Stimulated activated CD8-positive, alpha-beta memory T cell treated with anti-CD3 and anti-CD28 coated beads, Interleukin-2, amount 100 ng/mL, for 1 hour (primary cell): ENCODE measurements at places on chromosomes 6 and 20.
A peak's percentile ranks its signal among the peaks of the same experiment; 100 is the strongest.

DNA sequence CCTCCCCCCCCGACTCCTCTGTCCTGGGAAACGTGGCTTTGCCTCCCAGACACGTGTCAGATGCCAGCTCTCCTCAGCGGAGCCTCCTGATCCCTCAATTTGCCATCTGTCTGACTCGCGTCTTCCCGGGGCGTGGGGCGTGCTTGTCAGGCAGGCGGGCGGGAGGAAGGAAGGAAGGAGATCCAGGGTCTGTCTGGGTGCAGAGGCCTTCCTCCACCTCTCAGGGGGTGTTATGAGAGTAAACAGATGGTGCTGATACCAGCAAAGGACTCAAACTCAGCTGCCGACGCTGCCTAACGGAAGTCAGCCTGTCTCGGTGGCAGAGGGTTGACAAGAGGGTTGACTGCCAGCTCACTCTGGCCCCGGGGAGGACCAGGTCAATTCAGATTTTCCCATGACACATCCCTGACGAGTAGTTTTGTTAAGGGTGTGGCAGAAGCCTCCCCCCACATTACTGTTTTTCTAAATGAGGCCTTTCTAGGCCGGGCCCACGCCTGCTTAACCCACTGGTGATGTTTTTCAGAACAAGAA lies 17.0 kb downstream of the UQCC2 start:
- peak; percentile 48 for DNase-seq

DNA sequence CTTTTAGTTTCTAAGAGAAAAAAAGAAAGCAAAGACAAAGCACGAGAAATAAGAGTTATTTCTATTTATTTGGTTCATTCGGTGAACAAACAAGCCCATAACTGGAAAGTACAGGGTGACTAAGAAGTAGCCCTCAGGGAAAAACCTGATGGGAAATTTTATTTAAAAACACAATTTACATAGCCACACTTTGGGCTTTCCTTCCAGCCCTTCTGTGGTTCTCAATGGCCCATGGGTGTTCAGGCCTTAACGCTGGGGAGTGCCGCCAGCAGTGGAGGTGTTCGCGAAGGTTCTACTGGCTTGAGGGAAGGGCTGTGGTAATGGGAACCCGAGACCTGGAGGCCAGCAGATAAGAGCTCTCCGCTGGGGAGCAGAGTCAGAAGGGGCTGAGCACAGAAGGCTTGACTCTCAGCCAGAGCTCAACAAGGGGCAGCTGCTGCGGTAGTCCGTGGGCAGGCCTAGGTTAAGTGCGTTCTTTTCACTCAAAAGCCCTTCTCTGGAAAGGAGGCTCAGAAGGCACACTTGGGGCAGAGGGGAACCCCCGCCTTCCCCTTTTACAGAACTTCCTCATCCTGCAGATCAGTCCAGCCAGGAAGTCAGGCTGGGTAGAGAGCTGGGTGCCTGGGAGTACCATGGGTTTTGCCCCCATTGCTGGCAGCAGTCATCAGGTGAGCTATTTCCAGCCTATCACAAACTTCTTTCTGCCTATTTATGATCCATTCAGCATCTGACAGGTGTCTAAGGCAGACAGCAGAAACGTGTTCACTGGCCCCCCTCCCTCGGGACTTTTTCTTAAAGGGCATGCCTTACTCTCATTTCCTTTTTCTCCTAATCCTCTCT lies 8.8 kb upstream of the CD83 start:
- no peak for DNase-seq

DNA sequence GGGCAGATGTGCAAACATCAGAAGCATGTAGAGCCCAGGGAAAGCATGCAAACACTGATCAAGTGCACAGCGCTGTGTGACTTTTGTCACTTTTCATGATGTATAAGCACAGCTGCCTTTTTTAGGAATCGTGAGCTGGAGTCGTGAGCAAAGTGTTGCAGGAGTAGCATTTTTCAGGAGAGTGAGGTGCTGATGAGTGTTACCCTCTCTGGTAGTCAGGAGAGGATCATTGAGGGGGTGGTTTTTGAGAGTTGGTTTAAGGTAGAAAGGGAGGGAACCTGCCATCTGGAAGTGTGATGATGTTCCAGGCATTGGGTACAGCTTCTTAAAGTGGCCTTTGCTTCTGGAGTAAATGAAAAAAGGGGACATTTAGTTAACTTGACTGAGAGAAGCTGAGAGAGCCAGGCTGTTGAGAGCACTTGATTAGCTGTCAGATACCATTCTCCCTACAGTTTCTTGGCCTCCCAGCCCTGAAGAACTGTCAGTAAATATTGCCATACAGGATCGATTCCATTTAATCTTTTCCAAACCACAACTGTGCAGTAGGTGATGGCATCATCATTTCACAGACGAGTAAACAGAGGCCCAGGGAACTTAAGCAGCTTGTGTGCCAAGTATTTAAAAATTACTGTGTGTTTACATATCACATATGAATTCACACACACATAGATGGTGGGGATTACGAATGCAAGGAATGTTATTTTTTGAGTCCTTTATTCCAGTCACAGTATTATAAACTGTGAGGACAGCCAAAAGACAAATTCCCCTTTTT lies 28.9 kb downstream of the TPD52L1 start:
- DNase-seq, result no peak

DNA sequence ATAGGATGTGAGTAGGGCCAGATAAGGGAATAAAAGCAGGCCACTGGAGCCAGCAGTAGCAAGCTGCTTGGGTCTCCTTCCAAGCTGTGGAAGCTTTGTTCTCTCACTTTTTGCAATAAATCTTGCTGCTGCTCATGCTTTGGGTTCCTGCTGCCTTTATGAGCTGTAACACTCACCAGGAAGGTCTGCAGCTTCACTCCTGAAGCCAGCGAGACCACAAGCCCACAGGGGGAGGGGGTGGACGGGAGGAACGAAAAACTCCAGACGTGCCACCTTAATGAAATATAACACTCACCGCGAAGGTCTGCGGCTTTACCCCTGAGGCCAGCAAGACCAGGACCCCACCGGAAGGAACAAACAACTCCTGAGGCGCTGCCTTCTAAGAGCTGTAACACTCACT lies 1324.4 kb upstream of the EYS start:
- no peak for DNase-seq
